ENCODE measurements at places on chromosomes 7 and 10.
A peak's percentile ranks its signal among the peaks of the same experiment; 100 is the strongest.

GRCh38 chr10:88253622-88254021, 329.5 kb downstream of the RNLS start:
- no peak for DNase-seq

DNA sequence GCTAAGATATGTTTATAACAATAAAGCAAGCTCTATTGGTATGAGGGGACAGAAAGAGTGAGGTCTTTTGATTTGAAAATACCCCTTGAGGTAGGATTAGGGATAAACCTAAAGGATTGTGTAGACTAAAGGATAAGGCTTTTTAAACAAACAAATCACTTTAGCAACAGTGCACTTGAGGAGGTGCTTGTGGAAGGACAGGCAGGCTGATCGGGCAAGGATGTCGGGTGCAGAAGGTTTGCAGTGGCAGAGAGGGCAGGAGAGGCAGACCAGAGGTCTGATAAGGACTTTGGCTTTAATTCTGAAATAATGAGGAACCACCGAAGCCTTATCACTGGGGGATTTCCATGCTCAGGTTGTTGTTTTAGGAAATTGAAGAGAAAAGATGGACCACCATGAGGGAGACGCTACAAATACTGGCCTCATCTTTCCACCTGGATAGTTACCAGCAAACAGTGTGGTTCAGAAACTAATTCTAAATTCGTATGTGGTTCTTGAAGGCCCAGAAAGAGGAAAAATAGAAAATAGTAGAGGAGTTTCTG, 119.5 kb upstream of the KLF6 start:
- DNase-seq, result no peak

DNA sequence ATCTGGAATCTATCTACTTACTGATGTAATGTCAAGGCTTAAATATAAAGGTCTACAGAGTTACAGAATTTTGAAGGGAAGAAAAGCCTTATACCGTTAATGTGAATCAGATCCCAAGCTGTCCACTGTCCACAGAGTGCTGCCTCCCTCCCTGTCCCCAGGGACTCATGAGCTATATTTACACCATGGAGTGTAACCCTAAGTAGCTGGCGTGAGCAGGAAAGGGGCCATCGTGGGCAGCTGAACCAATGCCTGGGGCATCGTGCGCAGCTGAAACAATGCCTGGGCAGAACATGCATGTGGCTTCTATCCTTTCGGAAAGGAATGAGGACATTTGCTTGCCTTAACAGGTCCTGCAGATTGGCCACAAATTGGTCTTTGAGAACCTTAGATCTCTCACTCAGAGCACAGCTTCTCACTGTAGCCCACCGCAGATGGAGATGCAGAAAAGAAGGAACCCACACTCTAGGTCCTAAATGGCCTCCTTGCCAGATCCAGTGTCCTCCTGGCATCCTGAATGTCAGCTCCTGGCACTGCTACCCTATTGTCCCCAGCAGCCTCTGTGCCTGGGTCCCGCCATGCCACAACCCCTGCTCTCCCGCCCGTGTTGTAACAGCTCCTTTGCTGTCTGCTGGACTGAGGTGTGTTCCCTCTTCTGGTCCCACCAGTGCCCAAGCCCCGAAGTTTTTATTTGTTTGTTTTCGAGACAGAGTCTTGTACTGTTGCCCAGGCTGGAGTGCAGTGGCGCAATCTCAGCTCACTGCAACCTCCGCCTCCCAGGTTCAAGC, 30.3 kb downstream of the CCDC3 start:
- DNase-seq, result peak; percentile 56

DNA sequence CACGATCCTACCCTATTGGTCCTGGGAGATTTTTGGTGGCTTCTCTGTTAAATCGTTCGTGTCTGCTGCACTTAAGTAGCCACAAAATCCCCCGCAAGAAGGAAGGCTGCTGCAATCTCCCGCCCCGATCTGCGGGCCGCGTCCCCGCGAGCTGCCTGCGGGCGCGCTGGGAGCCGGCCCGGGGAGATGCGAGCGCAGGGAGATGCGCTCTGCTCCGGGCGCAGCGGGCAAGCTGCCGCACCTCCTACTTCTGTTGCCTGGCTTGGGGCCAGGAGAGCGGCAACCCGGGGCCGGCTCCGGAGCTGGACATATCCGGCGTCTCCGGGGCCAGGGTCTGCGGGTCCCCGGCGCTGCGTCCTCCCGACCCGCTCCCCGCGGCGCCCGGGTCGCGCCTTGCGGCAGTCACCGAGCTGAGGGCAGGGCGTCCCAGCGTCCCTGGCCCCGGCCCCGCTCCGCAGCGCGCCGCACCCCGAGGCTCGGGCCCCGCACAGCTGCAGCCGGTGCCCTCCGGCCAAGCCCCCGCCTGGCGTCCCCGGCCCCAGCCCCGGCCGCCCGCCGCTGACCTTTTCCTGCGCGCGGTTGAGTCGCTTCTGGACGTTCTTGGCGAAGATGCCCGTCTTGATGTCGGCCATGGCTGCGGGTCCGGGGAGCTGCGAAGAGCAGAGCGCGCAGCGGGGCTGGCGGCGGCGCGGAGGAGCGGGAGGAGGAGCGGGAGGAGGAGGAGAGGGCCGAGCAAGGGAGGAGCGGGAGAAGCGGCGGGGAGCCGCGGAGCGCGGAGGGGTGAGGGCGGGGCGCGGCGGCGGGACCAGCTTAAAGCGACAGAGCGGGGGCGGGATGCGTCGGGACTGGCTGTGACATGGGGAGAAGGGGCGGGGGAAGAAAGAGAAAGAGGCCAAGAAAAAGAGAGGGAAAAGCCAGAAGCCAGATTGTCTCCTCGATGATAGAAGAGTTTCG, at the start of gene AMPH:
TSS of gene AMPH (minus strand) at position 654 of the 954 bp plus-strand sequence. CDS start at position 632, 22 bp downstream.
- peak; percentile 91 for DNase-seq

GRCh38 chr10:112026438-112026837, 157.1 kb downstream of the GPAM start:
- no peak for DNase-seq

DNA sequence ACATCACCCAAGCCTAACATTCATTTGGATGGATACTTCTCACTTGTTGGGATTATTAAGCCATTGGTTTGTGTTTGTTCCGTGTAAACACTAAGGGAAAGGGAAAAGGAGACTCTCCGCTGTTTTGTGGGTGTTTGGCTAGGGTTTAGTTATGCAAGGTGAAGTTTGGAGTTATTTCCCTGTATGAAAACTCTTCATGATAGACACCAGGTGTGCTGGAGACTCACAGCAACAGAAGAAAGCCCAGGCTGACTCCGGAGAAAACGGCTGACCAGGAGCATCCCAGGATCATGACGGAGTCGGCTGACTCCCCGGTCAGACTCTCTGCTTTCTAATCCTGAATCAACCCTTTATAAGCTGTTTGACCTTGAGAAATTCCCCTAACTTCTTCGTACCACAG, 94.1 kb upstream of the KLF6 start:
- DNase-seq, result no peak

DNA sequence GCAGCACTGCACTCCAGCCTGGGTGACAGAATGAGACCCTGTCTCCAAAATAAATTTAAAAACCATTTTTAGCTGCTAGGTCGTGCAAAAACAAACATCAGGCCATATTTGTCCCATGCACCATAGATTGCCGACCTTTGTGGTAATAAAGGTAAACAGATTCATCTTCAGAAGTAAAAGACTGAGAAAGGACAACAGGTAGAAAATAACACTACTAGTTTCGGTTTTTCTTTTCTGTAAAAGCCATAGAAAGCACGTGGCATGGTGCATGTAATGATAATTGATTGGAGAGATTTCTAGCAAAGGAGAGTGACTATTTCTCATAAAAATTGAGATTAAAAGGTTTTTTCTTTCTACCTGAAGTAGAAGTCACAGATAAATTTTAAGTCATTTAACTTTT, 93.9 kb downstream of the DNAH11 start:
- DNase-seq, result no peak

- no peak for DNase-seq
Observed at GRCh38 chr10:127882391-127882790, 10.3 kb downstream of the CLRN3 start.

GRCh38 chr7:27165089-27165995, at the start of gene HOXA9:
Gene HOXA9, minus strand, starts transcription at chr7:27165537. Its CDS starts 80 bp downstream, at chr7:27165457.
- DNase-seq, result peak; percentile 98

DNA sequence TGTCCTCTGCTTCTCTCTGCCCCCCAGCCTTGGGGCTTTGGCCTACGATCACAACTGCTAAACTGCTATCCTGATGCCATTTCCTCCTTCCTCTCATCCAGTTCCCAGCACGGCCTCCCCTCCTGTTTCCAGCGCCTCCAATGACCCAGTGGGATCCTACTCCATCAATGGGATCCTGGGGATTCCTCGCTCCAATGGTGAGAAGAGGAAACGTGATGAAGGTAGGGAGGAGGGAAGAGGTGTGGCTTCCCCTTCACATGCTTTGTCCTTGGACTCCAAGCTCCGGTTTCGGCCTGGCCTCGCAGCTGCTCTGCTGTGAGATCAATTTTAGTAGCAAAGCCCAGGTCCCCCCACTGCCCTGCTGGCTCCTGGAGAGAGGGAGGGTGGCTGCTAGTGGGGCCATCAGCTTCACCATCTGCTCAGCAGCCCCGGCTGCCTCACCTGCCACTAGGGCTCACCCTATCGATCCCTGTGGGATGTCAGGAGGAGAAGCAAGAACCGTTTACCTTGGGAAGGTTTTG, 35.8 kb downstream of the PAX2 start:
- DNase-seq, result no peak

DNA sequence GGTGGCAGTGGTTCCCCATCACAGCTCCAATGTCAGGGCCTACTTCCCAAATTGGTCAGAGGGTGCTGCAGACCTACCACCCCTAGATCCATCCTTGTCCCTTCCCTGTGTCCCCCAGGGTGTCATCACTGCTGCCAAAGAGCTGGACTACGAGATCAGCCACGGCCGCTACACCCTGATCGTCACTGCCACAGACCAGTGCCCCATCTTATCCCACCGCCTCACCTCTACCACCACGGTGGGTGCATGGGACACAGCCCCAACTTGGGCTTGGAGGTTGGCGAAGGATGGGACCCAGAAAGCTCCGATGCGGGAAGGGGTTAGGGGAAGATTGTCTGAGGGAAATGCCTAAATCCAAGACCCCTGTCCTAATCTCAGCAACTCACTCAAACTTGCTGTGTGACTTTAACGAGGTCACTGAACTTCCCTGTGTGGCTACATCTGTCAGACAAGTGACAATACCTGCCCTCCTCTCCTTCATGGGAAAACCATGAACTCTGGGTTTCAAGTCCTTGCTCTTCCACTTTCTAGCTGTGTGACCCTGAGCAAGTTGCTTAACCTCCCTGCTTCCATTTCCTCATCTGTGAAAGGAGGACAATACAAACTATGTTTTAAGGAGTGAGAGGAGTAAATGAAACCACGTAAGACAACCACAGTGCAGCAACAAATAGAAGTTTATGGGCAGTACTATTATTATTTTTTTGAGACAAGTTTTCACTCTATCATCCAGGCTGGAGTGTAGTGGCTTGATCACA, 4.9 kb upstream of the VSIR start:
- no peak for DNase-seq

- no peak for DNase-seq
Observed at GRCh38 chr10:93272884-93273675, 199.4 kb downstream of the CYP26A1 start.

DNA sequence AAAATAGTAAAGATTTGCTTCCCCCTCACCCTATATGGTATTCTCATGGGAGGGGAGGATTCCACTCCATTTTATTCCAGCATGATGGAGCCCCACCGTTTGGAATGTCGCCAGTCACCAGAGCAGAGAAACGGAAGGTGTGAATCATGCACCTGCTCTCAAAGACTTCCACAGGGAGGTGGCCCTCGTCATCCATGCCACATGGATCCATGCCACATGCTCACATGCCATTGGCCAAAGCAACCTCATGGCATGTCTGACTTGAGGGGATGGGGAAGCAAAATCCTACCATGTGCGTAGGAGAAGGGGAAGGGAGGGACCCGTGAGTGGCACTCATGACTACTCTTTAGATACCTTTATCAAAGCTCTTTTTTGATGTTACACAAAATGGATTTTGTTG, 256.0 kb downstream of the SKAP2 start:
- no peak for DNase-seq

DNA sequence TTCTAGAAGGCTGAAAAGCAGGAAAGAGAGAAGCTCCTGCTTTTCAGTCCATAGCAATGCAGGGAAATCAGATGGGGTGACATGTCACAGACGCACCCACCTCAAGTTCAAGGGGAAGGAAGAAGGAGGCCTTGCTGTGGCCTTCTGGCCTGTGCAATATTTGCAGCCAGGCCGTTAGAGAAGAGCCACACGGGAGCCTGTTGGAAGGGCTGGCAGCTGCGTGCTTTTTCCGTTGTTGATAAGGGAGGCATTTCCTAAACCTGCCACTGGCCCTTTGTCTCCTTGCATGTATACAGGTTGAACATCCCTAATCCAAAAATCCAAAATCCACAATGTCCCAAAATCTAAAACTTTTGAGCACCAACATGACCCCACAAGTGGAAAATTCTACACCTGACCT, 492.5 kb upstream of the ZMIZ1 start:
- no peak for DNase-seq

DNA sequence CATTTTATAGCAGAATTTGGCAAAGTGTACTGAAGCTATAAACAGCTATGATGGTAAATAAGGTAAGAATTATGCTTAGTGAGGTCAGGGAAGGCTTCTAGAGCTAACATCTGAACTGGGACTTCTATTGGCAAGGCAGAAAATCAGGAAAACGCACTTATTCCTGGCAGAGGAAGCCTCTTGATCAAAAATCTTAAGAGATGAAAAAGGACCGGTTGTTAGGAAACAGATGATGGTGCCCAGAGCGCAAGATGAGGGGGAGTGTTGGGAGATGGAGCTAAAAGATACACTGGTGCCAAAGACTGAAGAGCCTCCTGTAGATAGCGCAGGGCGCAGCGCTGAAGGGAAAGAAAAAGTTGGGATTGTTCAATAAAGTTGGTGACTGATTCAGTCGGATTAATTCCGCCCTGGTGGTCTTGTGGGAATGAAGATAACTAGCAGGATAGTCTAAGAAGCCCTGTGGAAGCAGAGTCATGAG, 550 bp upstream of the CALU start:
- no peak for DNase-seq

DNA sequence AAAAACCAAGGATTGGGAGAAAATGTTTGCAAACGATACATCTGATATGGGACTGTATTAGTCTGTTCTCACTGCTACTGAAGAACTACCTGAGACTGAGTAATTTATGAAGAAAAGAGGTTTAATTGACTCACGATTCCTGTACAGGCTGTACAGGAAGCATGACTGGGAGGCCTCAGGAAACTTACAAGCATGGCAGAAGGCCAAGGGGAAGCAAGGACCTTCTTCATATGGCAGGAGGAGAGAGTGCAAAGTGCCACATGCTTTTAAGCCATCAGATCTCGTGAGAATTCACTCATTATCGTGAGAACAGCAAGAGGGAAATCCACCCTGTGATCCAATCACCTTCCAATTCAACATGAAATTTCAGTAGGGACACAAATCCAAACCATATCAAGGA, 11.0 kb downstream of the ZNF713 start:
- no peak for DNase-seq

- peak; percentile 22 for DNase-seq
Observed at GRCh38 chr7:115037128-115037802, 115.4 kb downstream of the MDFIC start.

GRCh38 chr10:107028236-107028635, 136.3 kb downstream of the SORCS1 start:
- no peak for DNase-seq

DNA sequence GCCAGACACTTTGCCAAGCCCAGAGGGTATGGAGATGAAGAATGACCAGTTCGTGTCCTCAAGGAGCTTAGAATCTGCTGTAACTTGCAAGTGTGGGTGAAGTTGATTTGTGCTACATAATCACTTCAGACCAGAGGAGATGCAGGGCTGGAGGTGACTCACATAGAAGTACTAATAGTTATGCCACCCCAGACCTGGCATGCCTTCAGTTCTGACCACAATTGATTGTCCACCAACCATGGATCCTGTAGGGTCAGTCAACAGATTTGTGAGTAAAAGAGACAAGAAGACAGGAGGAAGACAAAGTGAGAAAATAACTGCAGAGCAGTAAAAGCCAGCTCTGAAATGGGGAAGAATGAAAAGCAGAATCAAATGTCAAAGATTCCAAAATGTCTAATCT, 51.2 kb upstream of the BMPER start:
- DNase-seq, result no peak

Measured in muscle of leg (tissue), 16 donors.